ENCODE measurements at places on chromosomes 3 and 15.

DNA sequence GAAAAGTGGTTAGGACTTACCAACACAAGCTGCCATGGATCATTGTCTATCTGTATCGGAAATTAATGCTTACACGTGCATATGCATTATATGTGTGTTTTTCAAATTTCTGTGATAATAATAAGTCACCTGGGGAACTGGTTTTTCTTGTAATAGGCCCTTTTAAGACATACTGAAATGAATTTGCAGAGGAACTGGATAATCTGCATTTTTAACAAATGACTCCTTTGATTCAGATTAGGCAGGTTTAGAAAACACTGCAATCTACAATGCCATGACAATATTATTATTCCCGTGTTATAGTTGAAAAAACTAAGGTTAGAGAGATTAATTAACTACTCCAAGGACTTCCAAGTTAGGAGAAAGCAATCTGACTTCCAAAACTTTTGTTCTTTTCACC, 23.4 kb downstream of the STRIT1 start:
- no peak for DNase-seq

- DNase-seq: no peak
Observed at GRCh38 chr15:38622304-38622703, 57.7 kb upstream of the RASGRP1 start.

DNA sequence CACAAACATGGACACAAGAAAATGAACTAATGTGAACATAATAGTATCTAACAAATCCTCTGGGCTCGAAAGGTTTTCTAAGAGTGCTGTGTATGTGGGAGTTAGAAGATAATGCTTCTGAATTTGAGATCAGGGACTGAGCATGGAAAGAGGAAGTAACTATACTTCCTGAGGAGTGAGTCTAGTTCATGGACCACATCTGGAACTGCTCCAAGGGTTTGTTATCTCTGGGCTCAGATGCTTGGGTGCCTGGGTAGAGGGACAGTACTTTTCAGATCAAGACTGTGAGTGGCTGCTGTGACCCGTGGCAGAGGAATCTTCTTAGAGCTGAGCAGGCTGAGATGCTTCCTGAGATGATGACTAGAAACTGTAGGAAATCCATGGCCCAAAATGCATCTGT, 28.5 kb downstream of the TBC1D23 start:
- DNase-seq: no peak

- DNase-seq: no peak
Observed at GRCh38 chr15:65038836-65039235, 6.4 kb upstream of the SLC51B start.

DNA sequence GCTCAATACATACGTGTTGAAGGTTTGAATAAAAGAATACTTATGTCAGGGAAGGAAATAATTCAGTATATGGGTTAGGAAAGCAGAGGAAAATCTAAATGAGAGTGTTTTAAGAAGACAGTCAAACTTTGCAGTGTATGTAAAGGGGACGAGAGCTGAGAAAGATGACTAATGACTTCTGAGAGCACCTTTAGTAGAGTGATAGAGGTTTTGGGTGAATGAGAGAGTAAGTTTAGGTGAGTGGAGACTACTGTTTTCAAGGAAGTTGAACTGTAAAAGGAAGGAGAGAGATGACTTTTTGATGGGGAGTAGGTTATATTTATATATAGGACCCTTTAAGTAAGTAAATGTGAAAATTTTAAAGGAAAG, 9.4 kb downstream of the TBC1D23 start:
- no peak for DNase-seq

GRCh38 chr15:68305420-68305871, 27.9 kb downstream of the FEM1B start:
- DNase-seq: peak; percentile 6

GRCh38 chr3:126125781-126126251, 41.9 kb upstream of the SLC41A3 start:
- DNase-seq: no peak

DNA sequence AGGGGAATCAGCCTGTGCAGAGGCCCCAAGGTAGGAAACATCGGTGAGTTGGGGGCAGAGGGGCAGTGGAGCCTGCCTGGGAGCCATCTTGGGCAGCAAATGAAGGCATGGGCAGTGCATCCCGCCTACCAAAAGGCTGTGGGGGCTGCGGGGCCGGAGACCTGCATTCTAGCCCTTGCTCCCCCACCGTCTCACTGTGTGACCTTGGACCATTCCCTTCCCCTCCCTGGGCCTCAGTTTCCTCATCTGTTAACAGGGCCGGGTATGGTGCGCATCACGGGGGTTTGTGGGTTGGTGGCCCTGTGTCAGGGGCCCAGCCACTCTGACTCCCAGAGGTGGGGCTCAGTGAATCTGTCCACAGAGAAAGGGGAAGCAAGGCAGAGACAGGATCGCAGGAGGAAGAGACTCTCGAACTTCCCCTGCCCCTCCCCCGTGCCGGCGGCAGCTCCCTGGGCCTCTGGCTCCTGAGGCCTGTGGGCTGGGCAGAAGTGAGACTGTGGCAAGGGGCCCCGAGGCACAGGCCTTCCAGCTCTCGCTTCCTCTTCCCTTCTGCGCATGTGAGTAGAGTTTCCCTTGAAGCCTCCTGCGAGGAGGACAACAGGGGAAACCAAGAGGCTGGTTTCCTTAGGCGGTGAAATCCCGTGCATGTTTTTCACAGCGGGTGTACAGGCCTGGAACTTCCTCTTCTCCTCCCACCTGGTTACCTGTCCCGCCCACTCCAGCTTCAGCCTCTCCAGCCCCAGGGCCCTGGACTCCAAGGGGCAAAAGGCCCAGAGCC, 42.9 kb downstream of the IDH2 start:
- DNase-seq: peak; percentile 88

- no peak for DNase-seq
Observed at GRCh38 chr3:30970183-30970582, 75.7 kb upstream of the GADL1 start.

- DNase-seq: peak; percentile 37
Observed at GRCh38 chr3:30012941-30013543, 593.4 kb upstream of the TGFBR2 start.

DNA sequence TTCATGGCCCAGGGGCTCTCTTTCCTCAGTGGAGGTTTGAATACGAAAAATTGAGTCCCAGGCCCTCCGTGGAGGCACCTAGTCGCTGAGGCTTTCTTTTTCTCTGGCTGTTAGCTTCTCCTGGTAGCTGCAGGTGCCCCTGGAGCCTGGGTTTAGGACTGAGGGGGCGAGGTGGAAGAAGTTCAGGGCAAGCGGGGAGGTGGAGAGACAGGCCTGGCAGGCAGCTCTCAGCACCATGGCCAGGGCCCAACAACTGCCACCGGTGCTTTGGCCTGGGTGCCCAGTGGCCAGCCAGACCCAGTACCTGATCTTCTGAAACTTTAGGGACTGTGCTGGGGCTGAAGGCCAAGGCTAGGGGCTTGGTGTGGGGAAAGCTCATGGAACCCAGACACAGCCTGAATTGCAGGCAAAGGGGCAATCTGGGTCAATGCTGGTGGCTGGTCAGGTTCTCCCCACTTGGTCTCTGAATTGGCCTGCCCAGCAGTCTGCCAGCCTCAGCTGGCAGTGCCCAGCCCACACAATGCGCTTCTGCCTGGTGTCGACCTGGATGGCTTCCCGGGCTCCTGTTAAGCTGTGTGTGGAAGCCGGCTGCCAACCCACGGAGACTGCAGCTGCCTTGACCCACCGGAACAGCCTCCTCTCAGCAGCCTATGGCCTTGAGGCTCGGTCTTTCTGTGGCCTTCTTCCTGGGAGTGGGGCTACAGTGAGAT, 30.3 kb upstream of the POLG start:
- no peak for DNase-seq

DNA sequence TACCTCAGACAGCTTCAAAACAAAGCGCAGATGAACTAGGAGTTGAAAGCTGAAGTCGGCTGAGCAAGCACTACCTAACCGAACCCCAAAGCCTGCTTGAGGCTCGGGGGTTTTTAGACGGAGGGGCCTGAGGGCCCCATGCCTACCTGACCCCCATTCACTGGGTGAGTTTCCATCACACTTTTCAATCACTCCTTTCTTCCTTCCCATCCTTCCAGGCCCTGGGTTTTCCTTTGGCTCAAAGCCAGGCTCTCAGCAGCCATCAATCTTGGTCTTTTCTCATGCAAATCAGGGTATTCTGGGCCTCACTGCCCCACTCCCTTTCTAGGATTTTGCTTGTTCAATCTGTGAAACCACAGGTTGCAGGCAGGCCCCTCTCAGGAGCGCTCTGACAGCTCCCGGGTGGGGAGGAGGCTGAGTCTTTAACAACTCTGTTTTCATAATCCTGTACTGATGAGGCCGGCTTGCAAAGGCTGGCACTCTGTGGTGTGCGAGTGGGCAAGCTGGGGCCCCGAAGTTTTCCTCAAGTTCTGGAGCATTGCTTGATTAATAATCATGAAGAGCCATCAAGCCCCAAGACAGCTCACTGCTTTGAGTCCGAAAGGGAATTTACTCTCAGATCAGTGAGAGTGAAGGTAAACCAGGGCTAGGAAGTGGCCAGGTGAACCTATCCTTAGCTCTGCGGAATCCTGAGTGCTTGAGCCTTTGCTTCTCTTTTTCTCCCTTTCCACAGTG, 97.6 kb downstream of the FRMD4B start:
- no peak for DNase-seq

GRCh38 chr3:194279701-194280360, 71.3 kb downstream of the CPN2 start:
- no peak for DNase-seq

DNA sequence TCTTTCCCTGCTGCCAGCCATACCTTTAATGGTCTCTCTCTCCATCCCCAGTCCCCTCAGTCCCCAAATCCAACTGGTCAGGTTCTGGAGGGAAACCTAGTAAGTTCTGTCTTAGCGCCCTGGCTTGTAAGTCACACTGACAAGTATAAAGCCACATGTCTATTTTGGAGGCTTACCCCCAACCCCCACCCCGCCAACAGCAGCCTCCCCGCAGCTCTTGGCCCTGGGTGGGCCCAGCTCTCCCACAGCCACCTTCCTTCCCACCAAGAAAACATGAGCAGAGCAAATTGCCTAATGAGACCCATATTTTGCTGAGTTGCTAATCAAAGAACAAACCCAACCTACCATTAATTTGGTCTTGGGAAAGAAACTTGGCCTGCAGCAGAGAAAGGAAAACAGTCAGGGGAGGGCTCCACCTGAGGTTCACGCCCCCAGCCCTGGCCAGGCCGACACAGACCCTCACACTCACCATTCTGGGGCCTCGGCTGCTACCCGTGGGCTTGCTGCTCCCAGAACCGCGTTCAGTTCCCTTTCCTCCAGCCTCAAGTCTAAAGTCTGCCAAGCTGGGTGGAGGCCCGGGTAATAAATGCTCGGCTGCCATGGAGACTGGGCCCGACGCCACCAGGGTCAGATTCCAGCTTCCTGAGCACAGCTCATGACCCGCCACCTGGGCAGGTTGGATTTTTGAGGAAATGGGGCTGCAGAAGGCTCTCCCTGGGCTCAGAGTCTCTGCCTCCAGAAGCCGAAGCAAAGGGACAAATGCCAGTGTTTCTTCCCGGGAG, at the start of gene CALML4:
Gene CALML4, minus strand, starts transcription at position 557 of the 782 bp plus-strand sequence. Its CDS starts 85 bp downstream, at position 472.
- DNase-seq: no peak

- DNase-seq: peak; percentile 24
Observed at GRCh38 chr15:93028111-93028631, 60.8 kb downstream of the RGMA start.

- DNase-seq: no peak
Observed at GRCh38 chr3:183534249-183534648, 21.3 kb downstream of the KLHL6 start.

GRCh38 chr3:127777332-127777731, 45.0 kb downstream of the MGLL start:
- no peak for DNase-seq

DNA sequence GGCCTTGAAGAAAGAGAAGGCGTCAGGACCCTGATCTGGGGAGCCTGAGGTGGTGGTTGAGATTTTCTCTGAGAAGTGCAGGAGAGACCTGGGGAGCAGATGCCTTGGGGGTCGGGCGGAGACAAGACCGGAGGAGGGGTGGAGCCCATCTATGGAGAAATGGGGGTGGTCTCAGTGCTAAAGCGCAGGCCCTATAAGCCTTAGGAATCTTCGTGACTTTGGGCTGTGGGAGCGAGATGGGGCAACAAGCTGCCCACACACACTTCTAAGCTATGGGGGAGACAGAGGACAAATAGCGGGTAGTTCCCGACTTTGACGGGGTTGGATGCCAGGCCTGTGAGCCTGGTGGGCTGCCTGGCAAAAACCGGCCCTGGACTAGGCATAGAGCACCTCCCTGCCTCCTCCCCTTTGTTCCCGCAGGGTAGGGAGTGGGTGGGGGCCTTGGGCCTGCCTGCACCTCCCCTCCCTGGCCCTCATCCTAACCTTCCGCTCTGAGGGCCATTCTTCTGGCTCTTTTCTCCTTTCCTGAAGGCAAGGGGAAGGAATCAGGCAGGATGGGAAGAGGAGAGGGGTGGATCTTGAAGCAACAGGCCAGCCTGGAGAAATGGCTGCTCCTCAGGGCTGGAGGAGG, 880 bp downstream of the NISCH start:
- DNase-seq: no peak

- no peak for DNase-seq
Observed at GRCh38 chr15:32682569-32682968, 35.2 kb upstream of the GREM1 start.

GRCh38 chr3:178476886-178477285, 59.4 kb upstream of the KCNMB2 start:
- no peak for DNase-seq

- no peak for DNase-seq
Observed at GRCh38 chr3:72317491-72317890, 530.8 kb downstream of the SHQ1 start.

DNA sequence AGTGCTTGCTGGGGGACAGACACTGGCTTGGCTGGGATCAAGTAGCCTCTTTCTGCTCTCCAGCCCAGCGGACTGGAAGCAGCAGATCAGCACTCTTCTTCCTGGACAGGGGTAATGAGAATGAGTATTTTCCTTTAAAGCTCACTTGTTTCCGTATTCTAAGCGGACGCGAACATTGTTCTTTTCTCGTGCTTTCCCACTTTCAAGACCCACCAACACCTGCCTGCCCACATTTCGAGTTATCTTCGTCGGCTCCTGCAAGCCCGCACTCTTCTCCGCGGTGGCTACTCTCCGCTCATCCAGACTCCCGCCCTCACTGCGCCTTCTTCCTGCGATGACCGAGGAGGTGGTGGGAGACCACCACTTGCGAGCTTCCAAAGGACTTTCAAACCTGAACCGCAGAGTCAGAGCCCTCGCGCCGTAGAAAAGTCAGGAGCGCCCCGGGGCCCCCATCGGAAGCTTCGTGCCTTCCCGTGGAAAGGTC, 1.6 kb upstream of the PPM1L start:
- DNase-seq: peak; percentile 8

- no peak for DNase-seq
Observed at GRCh38 chr3:150000641-150001040, 29.9 kb upstream of the PFN2 start.

DNA sequence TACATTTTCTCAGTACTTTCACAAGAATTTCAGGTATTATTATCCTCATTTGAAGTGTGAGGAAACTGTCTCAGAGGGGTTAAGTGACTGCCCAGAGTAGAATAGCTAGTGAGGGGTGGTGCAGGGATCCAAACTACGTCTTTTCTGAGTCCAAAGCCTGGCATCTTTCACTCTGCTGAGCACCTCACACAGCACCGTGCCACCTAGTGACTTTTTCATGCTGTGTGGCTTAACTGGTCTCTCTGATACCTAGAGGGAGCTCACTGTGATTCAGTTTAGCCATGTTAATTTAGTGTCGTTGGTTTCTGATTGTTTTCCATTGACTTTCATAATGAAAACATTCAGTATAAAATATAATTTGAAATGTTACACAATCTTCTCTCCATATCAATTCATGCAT, 91.4 kb upstream of the NLGN1 start:
- DNase-seq: no peak

Measured in GM13976 (cell line).